ENCODE measurements at places on chromosomes 2 and 18.

GRCh38 chr2:203209538-203209937, 29.3 kb upstream of the CYP20A1 start:
- no peak for DNase-seq

DNA sequence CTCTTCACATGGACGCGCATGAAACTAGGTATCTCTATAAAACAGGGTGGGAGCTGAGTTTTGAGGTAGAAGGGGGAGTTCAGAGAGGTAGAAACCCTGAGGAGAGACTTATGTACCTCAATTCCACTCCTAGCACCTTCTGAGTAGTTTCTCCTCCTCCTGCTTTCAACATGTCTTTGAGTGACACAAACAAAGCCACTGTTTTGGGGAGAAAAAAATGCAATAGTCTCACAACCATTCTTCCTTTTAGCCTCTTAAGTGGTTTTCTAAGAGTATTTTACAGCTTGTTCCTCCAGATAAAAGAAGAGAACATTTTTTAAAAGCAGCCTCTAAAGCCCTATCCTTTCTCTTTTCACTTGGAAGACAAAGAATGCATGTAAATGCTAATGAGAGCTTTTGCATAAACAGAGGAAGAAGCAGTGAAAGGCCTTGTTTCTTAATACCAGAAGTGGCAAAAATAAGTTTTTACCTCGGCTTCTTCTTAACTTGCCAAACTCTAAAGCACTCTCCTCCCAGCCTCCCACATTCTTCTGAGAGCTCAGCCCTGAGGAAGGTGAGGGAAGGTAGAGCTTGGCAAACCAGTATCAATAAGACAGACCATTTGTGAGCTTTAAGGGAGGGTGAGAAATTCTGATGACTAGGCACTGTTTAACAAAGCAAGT, 1304.4 kb upstream of the ACVR2A start:
- DNase-seq = no peak

DNA sequence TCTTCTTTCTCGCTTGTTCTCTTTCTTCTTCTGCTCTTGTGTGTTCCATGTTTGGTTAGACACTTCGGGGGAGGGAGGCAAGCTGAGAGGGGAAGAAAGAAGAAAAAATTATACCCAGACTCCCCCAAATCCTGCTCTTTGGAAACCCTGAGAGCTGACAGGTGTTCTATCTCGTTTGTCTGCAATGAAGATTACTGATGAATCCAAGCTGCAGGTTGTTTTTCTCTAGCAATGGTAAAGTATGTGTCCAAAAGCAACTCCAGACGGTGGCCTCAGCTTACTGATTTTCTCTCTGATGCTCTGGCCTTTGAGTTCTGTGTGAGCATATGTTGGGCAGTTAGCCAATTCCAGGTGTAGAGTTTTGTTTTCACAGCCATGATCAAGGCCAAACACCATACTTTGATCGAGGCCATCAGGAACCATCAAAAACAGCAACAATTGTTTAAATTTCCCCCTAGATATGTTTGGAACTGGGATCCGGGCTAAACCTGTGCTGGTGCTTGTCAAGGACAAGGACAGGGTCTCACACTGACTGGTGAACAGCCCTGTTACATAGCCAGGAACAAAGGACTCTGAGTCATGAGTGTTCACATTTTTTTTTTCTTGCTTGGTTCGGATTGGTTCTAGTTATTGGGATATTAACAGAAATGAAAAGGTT, 142.0 kb downstream of the PRKCE start:
- no peak for DNase-seq

GRCh38 chr2:54482715-54483114, 26.6 kb downstream of the SPTBN1 start:
- DNase-seq = no peak
